ENCODE measurements at places on chromosomes 12 and 14. TPM values are rescaled to one million over a fixed set of nuclear protein-coding genes. Genes with fewer than 3 reads are reported as not detected.

TMPRSS12 gene
- total RNA-seq = not detected

GRCh38 chr12:13198876-13199275 is 2.4 kb downstream of the EMP1 start:
- H3K4me3 ChIP-seq = no peak overlapping the region
- peaks cover 4% of the 10 kb centered on the region for H3K27me3 ChIP-seq
- H3K27ac ChIP-seq = no peak overlapping the region
- H3K36me3 ChIP-seq = no peaks in the 10 kb centered on the region
- no peak for DNase-seq

INF2 gene
- total RNA-seq = 50.9 TPM

- DNase-seq = no peak
- no peak overlapping the region for H3K4me3 ChIP-seq
- H3K36me3 ChIP-seq = no peaks in the 10 kb centered on the region
- no peak overlapping the region for H3K27ac ChIP-seq
Observed at GRCh38 chr12:30181334-30181733, 397.6 kb upstream of the TMTC1 start.

- H3K36me3 ChIP-seq = no peaks in the 10 kb centered on the region
- no peak for DNase-seq
- no peak overlapping the region for H3K27ac ChIP-seq
- H3K4me1 ChIP-seq = no peaks in the 10 kb centered on the region
- no peak overlapping the region for H3K4me3 ChIP-seq
Observed at GRCh38 chr14:61254808-61255526, 26.2 kb downstream of the TMEM30B start.

DNA sequence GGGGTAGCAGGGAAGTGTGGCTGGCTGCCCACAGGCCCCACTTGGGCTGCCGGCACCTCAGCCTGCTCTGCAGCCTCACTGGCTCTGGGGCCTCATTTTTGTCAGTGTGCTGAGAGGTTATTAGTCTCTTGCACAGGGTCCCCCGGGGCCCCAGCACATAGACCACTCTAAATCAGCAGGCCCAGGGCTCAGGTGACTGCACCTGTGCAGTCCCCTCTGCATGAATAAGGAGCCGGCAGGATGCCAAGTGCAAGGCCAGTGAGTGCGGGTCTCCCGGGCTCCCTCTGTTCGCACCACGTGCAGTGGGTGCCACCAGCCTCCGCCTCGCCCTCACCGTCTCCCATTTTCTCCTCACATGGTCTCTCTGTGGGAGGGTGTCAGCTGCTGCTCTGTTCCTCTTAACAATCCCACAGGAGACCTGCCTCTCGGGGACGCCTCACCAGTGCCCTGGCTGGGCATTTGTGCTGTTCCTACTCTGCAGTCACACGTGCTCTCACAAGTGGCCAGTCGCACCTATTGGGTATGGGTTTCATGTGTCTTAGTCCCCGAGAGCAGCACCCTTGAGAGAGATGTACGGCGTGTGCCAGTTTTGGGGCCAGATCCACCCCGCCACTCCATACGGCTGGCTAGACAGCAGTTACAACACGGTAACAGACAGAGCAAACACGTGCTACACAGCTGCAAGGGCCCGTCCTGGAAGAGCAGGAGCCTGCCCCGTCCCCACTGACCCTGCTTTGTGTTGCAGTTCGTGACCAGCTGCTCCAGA is 40.4 kb downstream of the MMAB start:
- peaks cover 8% of the 10 kb centered on the region for H3K36me3 ChIP-seq
- H3K4me3 ChIP-seq = no peak overlapping the region
- H3K4me1 ChIP-seq = no peaks in the 10 kb centered on the region
- no peak for DNase-seq
- H3K27me3 ChIP-seq = no peaks in the 10 kb centered on the region
- no peak overlapping the region for H3K27ac ChIP-seq
